Activated effector memory CD4-positive, alpha-beta T cell treated with Interleukin-2 at 50 U/mL for 16 hours (primary cell): ENCODE measurements at places on chromosomes 1 and 21.

DNA sequence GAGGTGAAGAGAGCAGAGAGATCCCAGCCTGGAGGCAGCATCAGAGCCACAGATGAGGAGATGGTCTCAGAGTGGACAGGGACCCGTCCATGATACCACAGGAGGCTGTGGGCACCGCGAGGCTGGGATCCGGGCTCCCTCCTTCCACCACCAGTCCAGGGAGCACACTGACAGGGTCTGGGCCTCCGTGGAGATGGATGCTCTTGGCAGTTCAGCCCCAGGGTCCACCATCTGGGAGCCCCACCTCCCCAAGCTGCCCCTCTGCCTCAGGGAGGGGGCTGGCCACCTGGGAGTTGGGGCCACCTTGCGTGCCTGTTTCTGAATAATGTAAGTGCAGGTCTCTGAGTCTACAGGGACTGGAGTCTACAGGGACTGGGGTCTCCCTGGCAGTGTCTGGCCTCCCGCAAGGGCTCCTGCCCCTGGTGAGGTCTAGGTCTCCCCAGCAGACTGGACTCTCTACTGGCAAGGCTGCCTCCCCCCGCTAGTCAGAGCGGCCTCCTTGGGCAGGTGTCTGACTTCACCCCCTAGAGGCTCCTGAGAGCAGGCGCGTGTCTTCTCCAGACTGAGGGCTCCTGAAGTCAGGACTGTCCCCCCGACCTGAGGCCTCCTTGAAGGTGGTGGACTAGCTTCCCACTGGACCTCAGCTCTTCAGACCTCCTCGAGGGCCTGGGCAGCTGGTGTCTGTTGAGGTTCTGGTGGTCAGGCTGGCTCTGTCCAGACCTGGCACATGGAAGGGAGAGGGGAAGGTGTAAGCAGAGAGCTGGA is 218.5 kb downstream of the PTPRU start:
- no peak for DNase-seq

- no peak for DNase-seq
Observed at GRCh38 chr1:3009021-3009420, 12.2 kb upstream of the ACTRT2 start.

GRCh38 chr21:15966231-15966630 is 236.4 kb downstream of the USP25 start:
- DNase-seq = no peak

DNA sequence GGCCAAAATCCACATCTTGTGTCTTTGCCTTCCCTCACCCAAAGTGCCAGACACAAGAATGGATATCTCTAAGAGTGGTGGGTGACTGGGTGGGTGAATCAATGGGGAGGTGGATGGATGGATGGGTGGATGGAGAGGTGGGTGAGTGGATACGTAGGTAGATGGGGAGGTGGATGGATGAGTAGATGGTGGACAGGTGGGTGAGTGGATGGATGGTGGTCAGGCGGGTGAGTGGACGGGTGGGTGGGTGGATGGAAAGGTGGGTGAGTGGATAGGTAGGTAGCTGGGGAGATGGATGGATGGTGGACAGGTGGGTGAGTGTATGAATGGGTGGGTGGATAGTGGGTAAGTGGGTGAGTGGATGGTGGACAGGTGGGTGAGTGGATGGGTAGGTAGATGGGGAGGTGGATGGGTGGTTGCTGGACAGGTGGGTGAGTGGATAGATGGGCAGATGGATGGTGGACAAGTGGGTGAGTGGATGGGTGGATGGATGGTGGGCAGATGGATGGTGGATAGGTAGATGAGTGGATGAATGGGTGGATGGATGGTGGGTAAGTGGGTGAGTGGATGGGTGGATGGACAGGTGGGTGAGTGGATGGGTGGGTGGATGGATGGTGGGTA is 34.2 kb downstream of the SLC19A1 start:
- no peak for DNase-seq

- no peak for DNase-seq
Observed at GRCh38 chr1:180311011-180311730, 81.1 kb downstream of the LHX4 start.

GRCh38 chr1:235843461-235843961 is 23.2 kb downstream of the LYST start:
- no peak for DNase-seq

GRCh38 chr1:214506972-214507431 is 44.4 kb downstream of the PTPN14 start:
- no peak for DNase-seq
